ENCODE measurements at places on chromosomes 12 and 14.

DNA sequence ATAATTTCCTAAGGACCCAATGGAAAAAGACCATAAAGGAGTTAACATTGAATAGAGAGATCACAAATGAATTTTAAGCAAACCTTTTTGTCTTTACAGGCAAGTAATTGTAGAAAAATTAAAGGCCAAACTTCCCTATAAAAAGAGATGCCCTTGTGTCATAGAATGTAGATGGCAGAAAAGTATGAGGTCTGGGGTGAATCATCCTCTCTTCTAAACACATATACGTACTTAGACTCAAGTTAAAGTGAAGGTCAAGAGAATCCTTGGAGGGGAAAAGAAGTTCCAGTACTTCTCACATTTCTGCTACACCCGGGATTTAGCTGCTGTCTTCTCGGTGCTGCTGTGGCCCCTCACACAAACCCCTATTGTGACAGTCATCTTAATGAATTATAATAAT lies 116.2 kb upstream of the ARID2 start:
- DNase-seq = no peak

DNA sequence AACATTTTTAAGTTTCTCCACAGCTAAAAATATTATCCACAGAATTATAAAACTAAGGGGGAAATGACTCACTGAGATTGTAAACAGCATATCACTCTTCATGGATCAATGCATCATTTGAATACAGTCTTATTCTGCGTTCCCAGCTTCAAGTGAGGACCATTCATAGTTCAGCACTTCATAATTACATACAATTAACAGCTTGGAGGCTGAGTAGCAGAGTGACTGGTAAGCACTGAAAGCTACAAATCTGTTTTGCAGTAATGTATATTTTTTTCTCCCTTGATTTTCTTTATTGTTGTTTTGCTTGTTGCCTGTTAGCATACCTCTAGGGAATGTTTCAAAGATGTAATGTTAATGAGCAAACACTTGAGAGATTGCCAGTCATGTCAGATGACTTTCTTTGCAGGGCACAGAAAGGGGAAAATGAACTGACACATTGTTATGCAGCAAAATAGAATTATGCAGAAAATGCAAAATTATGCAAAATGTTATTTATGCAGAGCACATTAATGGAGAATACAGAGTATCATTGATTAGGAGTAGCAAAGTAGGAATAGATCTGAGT lies 138.6 kb downstream of the RPS29 start:
- no peak for DNase-seq

GRCh38 chr12:98893126-98893674 lies 248.1 kb downstream of the APAF1 start:
- DNase-seq = no peak

- no peak for DNase-seq
These were observed 74.1 kb upstream of the PRICKLE1 start for GRCh38 chr12:42663621-42664020.

DNA sequence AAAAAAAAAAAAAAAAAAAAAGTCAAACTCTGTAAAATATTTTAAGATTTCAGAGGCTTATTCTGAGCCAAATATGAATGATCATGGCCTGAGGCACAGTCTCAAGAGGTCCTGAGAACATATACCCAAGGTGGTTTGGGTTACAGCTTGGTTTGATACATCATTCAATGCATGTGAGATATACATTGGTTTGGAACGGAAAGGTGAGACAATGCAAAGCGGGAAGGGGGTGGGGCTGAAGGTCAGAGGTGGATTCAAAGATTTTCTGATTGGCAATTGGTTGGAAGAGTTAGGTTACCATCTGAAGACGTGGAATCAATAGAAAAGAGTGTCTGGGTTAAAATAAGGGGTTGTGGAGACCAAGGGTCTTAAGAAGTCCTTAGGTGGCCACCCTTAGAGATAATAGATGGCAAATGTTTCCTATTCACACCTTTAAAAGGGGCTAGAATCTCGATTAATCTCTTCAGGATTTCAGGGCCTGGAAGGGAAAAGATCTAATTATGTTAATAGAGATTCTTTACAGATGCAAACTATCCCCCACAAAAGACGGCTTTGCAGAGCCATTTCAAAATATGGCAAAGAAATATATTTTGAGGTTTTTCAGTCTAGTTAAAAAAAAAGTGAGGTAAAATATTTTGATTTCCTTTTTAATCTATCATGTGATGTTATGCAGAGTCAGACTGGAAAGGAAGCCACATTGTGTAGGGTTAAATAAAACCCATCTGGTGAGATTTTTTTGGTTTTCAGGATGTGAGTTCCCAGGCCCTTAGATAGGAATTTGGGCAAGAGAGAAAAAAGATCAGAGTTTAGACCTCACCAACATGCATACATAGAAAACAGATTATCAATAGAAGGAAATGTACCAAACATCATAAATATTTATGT lies 173.8 kb upstream of the CNOT2 start:
- DNase-seq = no peak

GRCh38 chr12:92342574-92342973 lies 196.9 kb upstream of the BTG1 start:
- DNase-seq = no peak

DNA sequence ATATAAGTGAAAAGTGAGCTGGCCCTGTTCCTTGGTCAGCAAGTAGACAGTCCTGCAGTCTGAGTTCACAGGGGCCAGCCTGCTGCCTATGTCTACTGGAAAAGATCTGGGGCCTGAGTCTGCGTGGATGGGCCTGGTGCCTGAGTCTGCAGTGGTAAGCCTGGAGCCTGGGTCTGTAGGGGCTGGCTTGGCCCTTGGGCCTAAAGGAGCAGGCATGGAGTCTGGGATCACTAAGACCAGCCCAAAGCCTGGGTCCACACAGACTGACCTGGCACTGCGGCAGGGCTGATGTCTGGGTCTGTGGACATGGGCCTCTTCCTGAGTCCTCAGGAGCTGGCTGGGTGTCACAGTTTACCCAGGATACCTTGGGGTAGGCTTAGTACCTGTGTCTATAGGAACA lies 95.4 kb downstream of the KLHL28 start:
- no peak for DNase-seq

GRCh38 chr12:5620896-5621295 lies 189.0 kb downstream of the NTF3 start:
- no peak for DNase-seq

DNA sequence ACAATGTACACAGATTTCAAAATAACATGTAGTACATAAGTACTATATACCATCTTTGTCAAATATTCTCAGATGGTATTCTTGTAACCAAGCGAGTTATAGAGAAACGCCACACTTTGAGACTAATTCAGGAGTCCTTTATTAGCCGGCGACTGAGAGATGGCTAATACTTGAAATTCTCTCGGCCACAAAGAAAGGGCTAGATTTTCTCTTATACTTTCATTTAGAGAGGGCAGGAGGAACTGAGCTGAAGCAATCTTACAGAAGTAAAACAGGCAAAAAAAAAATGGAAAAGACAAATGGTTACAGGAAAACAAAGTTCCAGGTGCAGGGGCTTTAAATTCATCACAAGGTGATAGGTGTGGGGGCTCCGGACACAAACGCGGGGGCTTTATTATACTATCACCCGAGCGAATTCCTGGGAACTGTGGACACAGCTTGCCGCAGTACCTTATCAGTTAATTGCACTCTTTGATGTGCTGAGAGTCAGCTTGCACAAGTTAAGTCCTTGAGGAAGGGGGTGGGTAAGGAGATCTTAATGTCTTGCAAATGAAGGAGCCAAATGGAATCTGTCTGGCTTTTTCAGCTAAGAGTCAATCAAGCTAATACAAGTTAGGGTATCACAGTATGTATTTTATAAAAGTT lies 382.3 kb downstream of the KCNH5 start:
- DNase-seq = no peak

- DNase-seq = no peak
These were observed 9.4 kb upstream of the KCNA1 start for GRCh38 chr12:4900327-4900726.

GRCh38 chr12:62166525-62166924 lies 93.7 kb upstream of the USP15 start:
- no peak for DNase-seq

- DNase-seq = peak; percentile 27
These were observed 21.1 kb upstream of the KCNA5 start for GRCh38 chr12:5022465-5023061.

DNA sequence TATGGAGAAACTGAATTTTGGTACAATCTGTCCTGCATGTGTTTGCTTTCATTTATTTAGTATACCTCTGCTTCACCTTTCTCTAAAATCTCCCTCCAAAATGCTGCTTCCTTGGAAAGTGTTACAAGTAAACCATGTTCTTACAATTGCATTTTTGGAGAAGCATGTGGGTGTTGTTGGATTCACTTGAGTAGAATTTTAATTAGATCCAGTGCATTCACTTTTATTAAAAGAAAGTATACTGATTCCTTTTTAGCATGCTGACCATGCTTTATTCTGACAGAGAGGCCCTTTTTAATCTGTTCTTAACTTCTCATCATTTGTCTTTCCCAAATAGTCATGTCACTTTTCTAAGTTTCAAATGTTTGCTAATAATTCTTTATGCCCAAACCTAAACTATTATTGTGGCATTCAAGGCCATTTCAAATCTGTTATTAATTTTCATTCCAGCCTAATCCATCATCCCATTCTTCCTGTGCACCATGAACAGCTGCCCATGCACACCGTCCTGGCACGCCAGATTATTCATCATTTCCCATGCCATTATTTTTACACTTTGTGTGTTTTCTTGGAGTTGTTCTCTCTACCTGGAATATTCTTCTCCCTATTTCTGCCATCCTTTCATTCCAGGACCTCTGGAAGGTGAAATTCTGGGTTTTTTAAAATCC lies 90.7 kb downstream of the METTL25 start:
- DNase-seq = no peak

DNA sequence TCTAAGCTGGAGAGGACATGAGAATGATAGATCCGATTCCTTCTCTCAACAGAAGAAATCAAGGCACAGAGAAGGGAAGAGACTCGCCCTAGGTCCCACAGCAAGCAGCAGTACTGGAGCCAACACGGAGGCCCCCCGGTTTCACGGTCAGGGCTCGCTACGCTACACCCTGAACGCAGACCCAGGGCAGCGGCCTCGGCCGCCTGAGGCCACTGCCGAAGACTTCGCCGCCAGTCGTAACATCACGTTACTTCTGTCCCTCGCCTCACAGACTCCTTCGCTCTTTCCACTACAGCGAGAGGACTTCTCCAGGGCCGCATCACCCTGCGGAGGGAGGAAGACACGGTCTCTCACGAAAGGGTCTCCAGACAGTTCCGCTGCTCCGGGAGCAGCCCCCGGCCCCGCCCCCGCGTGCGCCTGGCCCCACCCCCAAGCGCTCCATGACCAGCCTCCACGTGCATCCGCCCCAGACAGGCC lies 411 bp upstream of the DCAF4 start:
- no peak for DNase-seq

- DNase-seq = no peak
These were observed 21.2 kb upstream of the DLGAP5 start for GRCh38 chr14:55212634-55213033.

DNA sequence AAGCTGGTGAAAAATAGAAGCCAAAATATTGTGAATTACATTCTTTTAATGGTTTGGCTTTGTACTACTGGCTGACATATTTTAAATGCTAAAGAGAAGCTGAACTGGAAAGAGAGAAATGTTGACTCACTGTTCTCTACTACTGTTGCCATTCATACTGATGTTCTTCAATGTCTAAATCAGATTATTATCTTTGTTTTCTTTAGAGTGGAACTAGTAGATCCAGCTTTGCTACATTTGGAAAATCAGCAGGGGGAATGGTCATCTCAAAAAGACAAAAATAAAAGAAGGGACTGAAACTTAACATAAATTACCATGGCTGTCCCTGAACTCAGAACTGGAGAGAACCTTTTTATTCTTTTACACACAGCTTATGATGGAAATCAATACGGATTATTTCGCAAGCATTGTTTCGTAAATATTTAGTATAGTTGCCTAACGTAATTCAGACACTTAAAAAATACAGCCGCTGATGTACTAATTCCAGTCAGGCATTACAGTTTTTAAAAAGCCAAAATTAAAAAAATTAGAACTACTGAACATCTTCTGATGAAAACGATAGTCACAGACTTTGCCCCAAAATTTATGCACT lies 76.3 kb upstream of the OTX2 start:
- DNase-seq = no peak

- DNase-seq = no peak
These were observed 9.5 kb downstream of the OAS1 start for GRCh38 chr12:112916270-112916669.

- no peak for DNase-seq
These were observed 9.8 kb downstream of the SSTR1 start for GRCh38 chr14:38217553-38217952.

GRCh38 chr14:64217308-64217707 lies 76.9 kb downstream of the ESR2 start:
- no peak for DNase-seq

GRCh38 chr12:75792687-75793086 lies 238.9 kb downstream of the PHLDA1 start:
- DNase-seq = no peak

DNA sequence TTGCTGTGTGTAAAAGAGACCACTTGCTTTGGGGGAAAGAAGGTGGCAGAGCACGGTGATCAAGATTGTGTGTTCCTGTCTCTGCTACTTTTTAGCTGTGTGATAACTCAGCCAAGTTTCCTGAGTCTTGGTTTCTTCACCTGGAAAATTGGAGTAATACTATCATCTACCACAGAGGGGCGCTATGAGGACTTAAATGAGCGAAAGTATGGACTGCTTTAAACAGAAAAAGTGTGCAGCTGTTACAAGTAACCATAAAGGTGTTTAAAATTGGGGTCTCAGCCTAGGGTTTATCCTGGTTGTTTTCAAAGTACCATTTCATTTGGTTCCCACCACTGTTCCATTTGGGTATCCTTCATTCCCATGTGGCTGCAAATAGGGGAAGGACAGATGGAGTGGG lies 65.9 kb upstream of the WSCD2 start:
- DNase-seq = peak; percentile 24

DNA sequence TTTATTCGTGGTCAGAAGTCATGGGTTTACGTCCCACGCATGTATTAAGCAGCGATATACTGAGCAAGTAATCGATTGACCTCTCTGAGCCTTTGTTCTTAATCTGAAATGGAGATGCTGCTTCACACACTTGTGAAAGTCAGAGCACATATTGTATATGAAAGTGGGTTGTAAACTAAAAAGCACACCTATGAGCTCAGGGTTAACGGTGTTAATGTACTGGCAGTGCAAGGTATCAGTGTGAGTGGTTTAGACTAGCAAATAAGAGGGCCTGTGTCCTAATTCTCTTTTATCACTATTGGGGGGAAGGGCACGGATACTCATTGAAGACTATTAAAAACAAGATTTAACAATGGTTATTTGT lies 676 bp downstream of the MRPL42 start:
- DNase-seq = no peak

DNA sequence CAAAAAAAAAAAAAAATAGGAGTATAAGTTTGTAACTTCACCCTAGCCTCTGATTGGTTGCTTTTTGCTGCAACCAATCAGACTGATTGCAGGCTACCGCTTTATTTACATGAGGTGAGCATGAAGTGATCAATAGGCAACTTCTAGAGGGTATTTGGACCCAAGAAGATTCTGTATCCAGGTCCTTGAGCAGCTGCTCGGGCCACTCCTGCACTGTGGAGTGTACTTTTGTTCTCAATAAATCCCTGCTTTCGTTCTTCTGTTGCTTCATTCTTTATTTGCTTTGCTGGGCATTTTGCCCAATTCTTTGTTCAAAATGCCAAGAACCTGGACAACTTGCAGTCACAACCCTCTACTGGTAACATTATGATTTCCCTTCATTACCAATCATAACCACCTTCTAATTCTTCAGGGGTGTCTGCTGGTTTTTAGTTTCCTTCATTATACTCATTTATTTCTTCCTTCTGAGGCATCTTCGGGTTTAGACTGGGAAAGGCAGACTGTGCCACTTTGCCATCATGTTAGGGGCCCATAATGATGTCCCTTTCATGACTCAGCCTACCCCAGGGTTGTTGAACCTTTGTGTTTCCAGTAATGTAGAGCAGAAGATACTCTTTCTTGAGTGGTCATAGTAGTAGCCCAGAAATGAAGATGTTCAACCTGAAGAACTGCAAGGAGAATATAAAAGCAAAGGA lies 43.4 kb upstream of the LIMA1 start:
- no peak for DNase-seq

All from Jurkat, Clone E6-1 (cell line).